ENCODE measurements at places on chromosomes 16 and 17.

- DNase-seq = no peak
- no peaks in the 10 kb centered on the region for H3K4me1 ChIP-seq
- H3K36me3 ChIP-seq = no peaks in the 10 kb centered on the region
- H3K4me3 ChIP-seq = no peak overlapping the region
- H3K27ac ChIP-seq = no peak overlapping the region
- H3K27me3 ChIP-seq = no peaks in the 10 kb centered on the region
Measured at GRCh38 chr17:3879186-3879585, 13.7 kb downstream of the CAMKK1 start.

DNA sequence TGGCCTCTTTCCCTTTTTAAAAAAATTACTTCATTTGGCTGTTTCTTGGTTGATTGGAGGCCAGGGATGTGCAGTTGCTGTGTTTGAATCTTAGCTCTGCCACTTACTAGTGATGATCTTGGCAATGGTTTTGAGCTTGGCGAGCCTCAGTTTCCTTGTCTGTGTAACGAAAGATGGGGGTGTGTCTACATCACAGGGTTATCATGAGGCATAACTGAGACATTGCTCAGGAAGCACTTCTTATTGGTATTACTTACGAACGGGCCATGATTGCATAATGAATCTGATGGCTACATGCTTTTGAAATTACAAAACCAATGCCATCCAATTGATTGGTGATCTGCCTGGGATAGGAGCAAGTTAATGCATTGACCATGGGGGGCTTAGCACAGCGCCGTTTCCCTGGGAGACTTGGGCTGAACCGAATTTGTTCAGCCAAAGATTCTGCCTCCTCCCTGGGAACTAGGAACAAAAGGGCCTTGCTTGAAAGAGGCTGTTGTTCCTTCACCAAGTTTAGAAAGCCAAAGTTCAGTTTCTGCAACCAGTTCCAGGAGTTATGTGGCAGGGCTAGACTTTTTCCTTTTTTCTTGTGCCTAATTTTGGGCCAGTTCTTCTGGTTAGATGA, 21.9 kb downstream of the CMIP start:
- H3K27ac ChIP-seq = no peak overlapping the region
- H3K36me3 ChIP-seq = peaks cover 6% of the 10 kb centered on the region
- no peak for DNase-seq
- no peaks in the 10 kb centered on the region for H3K4me1 ChIP-seq

- H3K27me3 ChIP-seq = no peaks in the 10 kb centered on the region
- DNase-seq = peak; percentile 56
- H3K27ac ChIP-seq = no peak overlapping the region
- H3K4me1 ChIP-seq = no peaks in the 10 kb centered on the region
Measured at GRCh38 chr16:28326881-28327610, 34.7 kb downstream of the SBK1 start.

DNA sequence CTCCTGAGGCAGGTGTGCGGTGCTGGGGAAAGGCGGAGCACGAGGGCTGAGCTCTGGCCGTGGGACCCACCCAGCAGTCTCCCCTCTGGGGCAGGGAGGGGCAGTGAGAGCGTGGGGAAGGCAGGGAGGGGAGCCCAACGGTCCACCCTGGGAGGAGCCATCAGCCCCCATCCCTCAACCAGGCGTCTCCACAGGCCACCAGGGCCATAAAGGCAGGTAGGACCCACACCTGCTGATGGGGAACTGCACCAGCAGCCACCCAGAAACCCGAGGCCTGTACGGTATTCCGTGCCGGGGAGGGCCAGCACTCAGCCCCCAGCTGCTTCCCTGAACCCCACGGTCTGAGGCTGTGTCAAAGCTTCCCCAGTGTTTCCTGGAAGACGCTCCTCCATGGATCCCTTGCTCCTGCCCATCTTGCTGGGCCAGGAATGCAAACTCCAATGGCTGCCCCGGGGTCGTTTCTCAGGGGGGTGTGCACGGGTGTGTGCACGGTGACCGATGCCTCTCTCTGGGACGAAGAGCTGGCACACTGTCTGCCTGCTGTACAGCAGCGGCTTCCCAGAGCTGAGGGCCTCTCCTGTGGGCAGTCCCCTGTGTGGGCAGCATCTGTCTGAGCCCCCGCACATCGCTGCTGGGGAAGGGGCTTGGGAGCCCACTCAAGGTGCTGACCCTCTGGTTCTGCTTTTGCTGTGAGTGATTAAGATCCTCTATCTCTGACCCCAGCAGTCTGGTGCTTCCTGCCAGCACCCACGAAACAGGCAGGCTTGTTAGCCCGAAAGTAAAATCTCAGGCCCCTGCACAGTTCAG, 17.2 kb upstream of the METRNL start:
- peaks cover 10% of the 10 kb centered on the region for H3K4me1 ChIP-seq
- no peak overlapping the region for H3K4me3 ChIP-seq
- DNase-seq = no peak
- no peak overlapping the region for H3K27ac ChIP-seq
- no peaks in the 10 kb centered on the region for H3K27me3 ChIP-seq

GRCh38 chr17:49830605-49831004, 17.3 kb downstream of the TAC4 start:
- peaks cover 5% of the 10 kb centered on the region for H3K4me1 ChIP-seq
- no peaks in the 10 kb centered on the region for H3K27me3 ChIP-seq
- H3K27ac ChIP-seq = no peak overlapping the region
- DNase-seq = no peak
- no peak overlapping the region for H3K4me3 ChIP-seq

GRCh38 chr17:56316604-56317003, 163.3 kb downstream of the ANKFN1 start:
- H3K36me3 ChIP-seq = no peaks in the 10 kb centered on the region
- H3K4me1 ChIP-seq = no peaks in the 10 kb centered on the region
- H3K27ac ChIP-seq = no peak overlapping the region
- DNase-seq = no peak

DNA sequence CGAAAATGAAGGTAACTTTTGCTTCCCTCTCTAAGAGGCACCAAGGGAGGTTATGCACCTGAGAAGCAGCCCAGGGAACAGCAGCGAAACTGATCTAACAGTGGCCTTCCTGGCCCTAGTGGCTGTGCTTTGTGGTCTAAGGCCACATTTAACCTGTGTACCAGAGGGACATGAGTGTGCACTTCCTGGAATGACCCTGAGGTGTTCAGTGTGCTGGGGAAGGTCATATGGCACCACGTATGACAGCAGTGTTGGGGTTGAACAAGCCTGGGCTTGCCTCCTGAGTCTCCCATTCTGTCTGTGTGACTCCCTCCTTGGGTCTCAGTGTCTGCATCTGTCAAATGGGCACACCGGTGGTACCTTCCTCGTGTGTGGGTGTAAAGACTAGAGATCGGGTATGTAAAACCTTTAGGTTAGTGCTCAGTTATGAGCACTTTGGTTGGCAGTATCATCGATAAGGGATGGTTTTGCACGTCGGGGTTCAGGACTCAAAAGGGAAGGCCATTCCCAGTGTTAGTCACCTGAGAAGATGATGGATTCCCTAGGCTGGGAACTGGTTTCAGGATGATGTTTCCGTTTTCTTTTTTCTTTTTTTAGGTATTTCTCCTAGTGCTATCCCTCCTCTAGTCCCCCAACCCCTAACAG, 31.9 kb downstream of the PLCG2 start:
- DNase-seq = no peak
- no peak overlapping the region for H3K27ac ChIP-seq
- 0 out of 2 replicates have a peak, but pooled peaks cover 6% of the 10 kb centered on the region for H3K27me3 ChIP-seq
- H3K4me3 ChIP-seq = no peak overlapping the region

- no peaks in the 10 kb centered on the region for H3K27me3 ChIP-seq
- DNase-seq = no peak
- peaks cover 31% of the 10 kb centered on the region for H3K4me1 ChIP-seq
- no peak overlapping the region for H3K27ac ChIP-seq
- H3K36me3 ChIP-seq = no peaks in the 10 kb centered on the region
- no peak overlapping the region for H3K4me3 ChIP-seq
Measured at GRCh38 chr17:29243792-29244191, 2.9 kb upstream of the CRYBA1 start.

- H3K36me3 ChIP-seq = peaks cover 27% of the 10 kb centered on the region
- H3K4me3 ChIP-seq = peak overlapping the region; percentile 13
- peak overlapping the region; percentile 95 for H3K27ac ChIP-seq
- peak; percentile 56 for DNase-seq
- H3K27me3 ChIP-seq = no peaks in the 10 kb centered on the region
- peaks cover 82% of the 10 kb centered on the region for H3K4me1 ChIP-seq
Measured at GRCh38 chr17:41520821-41521521, 2.3 kb upstream of the KRT15 start.

DNA sequence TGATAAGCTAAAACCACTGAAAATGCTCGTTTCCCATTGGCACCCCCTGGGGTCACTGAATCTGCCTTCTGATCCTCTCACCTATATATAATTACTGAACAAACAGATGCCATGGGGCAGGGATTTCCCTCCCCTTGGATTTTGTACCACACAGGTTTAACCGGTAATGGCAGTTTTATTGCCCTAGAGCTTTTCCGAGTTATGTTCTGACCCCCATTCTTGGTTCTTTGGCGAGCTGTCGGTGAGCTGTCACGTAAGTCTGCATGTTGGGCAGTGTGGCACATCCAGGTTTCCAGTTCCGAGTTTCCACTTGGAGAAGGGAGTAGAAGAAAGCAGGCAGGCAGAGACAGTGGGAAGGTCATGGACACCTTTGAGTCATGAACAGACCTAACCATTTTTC, 7.1 kb downstream of the TMEM97 start:
- DNase-seq = peak; percentile 65
- H3K27me3 ChIP-seq = no peaks in the 10 kb centered on the region
- peaks cover 8% of the 10 kb centered on the region for H3K36me3 ChIP-seq

- no peaks in the 10 kb centered on the region for H3K27me3 ChIP-seq
- peaks cover 15% of the 10 kb centered on the region for H3K4me1 ChIP-seq
- no peaks in the 10 kb centered on the region for H3K36me3 ChIP-seq
- no peak for DNase-seq
Measured at GRCh38 chr17:34711646-34712045, 132.3 kb downstream of the TMEM132E start.

DNA sequence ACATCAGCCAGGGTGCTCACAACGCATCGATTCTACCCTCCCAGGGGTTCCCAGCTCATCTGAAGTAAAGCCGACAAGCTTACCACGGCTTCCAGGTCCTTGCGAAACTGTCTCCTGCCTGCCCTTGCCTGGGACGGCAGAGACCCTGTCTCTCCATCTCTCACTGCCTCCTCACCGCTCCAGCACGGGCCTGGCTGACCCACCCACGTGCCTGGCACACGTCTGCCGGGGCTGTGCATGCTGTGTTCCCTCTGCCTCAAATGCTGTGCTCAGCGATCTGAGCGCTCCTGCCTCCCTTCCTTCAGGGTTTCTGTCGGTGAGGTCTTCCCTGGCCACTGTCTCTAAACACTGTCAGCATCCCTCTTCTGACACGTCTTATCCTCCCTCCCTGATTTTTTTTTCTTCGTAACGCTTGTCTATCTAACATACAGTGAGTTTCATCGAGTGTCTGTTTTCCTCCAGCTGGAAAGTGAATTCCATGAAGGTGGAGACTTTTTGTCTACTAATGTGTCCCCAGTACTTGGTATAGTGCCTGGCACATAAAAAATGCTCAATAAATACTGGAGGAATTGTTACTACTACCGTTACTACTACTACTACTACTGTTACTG, 208.4 kb downstream of the IRF8 start:
- H3K36me3 ChIP-seq = no peaks in the 10 kb centered on the region
- no peak for DNase-seq
- H3K4me1 ChIP-seq = no peaks in the 10 kb centered on the region
- H3K27ac ChIP-seq = no peak overlapping the region

- DNase-seq = no peak
- H3K4me3 ChIP-seq = no peak overlapping the region
Measured at GRCh38 chr17:79803997-79804855, 7.3 kb upstream of the CBX8 start.

DNA sequence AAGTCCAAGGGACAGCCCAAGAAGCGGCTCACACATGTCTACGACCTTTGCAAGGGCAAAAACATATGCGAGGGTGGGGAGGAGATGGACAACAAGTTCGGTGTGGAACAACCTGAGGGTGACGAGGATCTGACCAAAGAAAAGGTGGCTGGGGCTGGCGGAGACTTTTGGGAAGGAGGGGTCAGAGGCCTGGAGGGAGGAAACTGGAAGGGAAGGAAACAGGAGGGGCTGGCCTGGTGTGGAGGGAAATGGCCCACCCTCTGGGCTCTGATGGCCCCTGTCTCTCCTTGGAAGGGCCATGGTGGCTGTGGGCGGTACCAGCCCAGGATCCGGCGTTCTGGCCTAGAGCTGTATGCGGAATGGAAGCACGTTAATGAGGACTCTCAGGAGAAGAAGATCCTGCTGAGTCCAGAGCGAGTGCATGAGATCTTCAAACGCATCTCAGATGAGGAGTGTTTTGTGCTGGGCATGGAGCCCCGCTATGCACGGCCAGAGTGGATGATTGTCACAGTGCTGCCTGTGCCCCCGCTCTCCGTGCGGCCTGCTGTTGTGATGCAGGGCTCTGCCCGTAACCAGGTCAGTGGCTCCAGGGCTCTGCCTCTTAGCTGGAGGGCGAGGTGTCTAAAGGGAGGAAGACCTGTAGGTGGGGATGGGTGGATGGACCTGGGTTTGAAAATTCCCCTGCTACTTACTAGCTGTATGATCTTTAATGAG, 12.5 kb downstream of the POLR2A start:
- H3K27me3 ChIP-seq = no peaks in the 10 kb centered on the region
- H3K4me1 ChIP-seq = no peaks in the 10 kb centered on the region
- no peak for DNase-seq
- no peak overlapping the region for H3K27ac ChIP-seq
- no peaks in the 10 kb centered on the region for H3K36me3 ChIP-seq
- H3K4me3 ChIP-seq = no peak overlapping the region

- no peaks in the 10 kb centered on the region for H3K27me3 ChIP-seq
- no peak for DNase-seq
- no peak overlapping the region for H3K27ac ChIP-seq
- peak overlapping the region; percentile 100 for H3K4me3 ChIP-seq
- peaks cover 8% of the 10 kb centered on the region for H3K36me3 ChIP-seq
Measured at GRCh38 chr16:1310832-1311200, 1.4 kb downstream of the UBE2I start.

- H3K36me3 ChIP-seq = no peaks in the 10 kb centered on the region
- no peak for DNase-seq
- H3K4me1 ChIP-seq = peaks cover 67% of the 10 kb centered on the region
- H3K4me3 ChIP-seq = no peak overlapping the region
Measured at GRCh38 chr16:85003076-85003475, 8.3 kb downstream of the ZDHHC7 start.

DNA sequence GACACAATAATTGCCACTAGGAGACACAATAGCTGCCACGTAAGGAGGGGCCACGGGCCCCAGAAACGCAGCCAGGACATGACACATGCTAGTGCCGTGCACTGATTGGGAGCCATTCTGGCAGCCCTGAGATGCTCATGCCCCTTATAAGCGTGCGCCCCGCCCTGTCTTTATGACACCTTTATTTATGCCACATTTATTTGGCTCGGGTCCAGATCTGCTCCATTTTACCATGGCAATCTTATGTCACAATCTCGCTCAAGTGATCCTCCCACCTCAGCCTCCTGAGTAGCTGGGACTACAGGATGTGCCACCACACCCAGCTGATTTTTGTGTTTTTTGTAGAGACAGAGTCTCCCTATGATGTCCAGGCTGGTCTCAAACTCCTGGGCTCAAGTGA, 43.8 kb upstream of the NF1 start:
- no peak for DNase-seq
- H3K4me1 ChIP-seq = peaks cover 21% of the 10 kb centered on the region
- H3K36me3 ChIP-seq = no peaks in the 10 kb centered on the region
- H3K4me3 ChIP-seq = no peak overlapping the region
- H3K27ac ChIP-seq = peak overlapping the region; percentile 69
